SHP77 treated with DMSO at 0.1 percent for 48 hours (cell line): ENCODE measurements at places on chromosomes 1 and 21.

DNA sequence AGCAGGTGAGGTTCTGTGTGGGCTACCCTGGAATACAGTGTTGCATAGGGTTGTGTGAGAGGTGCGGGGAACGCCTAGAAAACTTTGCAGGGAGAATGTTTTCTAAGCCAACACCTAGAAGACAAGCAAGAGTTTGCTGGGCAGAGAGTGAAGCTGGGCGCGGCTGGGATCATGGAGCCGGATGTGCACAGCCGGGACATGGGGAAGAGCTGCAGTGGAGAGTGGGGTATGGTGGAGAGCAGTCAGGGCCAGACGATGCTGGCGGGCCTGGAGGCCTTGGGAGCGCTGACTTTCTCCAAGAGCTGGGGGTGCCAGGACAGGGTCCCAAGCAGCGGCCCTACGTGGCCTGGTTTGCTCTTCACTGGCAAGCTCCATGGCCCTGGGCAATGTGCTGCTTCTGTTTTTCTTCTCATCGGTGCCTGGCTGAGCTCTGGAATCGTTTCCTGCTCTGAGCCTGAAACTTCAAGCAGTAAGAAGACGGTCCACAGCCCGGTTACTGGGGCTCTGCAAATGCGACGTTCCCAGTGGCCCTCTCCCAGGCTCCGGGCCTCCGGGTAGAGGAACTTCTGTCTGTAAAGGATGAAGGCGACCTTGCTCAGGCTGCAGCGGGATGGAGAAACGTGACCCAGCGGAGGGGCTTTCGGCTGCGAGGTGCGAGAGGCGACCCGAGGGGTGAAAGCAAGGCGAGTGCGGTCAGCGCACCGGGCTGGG is 51.9 kb upstream of the CD34 start:
- DNase-seq, result no peak

DNA sequence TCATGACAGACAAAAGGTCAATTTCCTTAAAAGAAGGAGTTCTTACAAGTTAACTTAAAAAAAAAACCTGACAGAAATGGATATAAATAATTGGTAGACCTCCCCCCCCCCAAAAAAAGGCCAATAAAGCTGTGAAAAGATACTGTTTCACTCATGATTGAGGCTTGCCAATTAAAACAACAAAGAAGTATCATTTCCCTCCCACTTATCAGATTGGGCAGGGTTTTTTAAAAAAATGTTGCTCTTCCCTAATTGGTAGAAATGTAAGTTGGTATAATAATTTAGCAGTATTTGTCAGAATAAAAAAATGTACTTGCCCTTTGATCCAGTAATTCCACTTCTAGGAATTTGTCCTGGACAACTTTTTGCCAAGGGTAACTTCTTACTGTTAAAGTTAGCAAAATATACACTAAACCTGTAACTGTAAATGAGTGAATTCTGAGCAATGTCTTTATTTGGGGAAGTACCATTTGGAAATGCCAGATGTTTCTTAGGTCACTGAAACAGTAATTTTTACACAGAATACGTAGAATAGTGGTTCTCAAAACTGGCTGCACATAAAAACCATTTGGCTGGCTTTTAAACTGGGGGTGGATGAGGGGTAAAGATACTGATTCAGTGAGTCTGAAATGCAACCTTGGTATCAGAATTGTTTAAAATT is 17.5 kb downstream of the RNF2 start:
- DNase-seq, result no peak

DNA sequence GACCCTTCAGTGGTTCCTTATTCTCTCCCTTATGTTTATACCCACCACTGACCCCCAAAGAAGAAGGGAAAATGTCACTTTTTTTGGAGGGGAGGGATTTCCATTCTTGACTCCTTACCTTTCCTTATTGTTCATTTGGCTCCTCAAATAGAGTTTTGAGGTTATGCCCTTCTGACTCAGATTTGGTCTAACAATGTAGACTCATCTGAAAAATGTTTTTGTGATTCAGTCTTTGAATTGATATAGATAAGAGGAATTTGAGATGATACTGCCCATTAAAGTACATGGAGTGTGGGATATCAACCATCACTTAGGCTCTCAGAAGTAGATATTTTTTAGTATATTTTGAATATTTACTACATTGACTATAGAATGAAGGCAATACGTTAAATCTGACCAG is 16.1 kb downstream of the USP1 start:
- DNase-seq, result no peak

GRCh38 chr1:167645625-167646414 is 15.8 kb downstream of the RCSD1 start:
- no peak for DNase-seq

GRCh38 chr1:185156288-185156853 is 382 bp downstream of the TRMT1L start:
- DNase-seq, result peak; percentile 53

DNA sequence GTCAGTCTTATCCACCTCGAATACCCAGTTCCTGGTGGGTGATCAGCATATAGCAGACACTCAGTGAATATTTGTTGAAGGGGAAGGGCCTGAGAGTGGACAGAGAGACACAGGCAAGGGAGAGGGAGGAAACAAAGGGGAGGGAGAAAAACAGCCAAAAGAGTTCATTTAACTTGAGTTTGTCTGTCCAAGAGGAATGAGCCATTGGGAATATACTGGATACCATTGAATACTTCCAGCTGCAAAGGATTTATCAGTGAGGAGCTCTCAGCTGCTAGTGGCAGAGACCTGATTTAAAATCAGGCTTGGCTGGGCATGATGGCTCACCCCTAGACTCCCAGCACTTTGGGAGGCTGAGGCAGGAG is 11.5 kb upstream of the BGLAP start:
- no peak for DNase-seq
